ENCODE measurements at places on chromosomes 6 and 20.

DNA sequence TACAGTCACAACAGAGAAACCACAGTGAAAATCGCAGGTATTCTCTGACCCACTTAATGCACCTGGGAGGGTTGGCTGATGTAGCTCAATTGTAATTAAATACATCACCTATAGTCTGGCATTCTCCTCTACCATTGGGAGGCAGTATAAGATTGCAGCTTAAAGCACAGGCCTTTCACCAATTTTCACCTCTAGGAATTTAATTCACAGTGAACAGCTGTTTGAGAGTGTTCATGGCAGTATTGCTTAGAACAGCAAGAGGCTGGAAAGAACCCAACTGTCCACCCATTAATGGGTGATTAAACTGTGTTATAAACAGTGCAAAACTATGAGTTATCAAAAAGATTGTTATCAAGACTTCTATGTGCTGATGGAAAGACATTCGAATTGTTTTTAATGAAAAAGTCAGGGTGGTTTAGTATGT is 2.0 kb downstream of the EDEM2 start:
- DNase-seq = no peak

DNA sequence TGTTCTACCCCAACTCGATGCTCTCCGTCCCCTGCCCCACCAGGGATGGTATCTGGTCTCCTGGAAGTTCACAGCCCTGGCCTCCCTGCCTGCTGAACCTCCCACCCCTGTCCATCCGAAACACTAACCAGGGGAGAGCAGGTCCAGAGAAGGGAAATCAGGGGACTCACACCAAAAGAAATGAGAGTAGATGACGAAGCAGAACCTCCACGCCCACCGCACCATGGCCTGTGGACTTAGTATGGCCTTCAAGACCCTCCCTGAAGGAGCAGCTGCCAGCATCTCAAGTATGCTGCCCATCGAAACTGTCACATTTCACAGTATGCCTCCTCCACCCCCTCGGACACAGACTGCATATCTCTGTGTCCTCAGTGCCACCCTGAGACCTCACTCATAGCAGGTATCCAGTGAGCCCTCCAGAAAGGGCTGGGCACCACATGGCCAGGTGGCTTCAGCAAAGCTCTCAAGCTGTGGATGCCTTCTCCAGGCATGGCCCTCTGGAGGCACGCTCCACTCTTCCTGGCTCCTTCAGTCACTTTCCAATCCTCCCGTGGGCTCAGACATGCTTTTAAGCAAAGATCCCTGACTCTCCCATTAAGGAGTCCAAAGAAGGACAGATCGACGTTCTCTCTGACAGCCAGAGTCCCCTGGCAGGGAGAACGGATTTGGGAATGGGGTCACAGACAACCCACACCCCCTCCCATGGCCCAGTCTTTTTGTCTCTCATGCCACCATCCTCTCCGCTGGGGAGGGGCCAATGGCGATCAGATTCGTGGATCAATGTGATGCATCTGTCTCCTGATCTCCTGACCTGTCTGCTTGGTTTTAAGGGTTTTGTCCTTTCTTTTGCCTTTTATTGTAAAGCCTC is 158.4 kb downstream of the ANKRD60 start:
- DNase-seq = no peak

DNA sequence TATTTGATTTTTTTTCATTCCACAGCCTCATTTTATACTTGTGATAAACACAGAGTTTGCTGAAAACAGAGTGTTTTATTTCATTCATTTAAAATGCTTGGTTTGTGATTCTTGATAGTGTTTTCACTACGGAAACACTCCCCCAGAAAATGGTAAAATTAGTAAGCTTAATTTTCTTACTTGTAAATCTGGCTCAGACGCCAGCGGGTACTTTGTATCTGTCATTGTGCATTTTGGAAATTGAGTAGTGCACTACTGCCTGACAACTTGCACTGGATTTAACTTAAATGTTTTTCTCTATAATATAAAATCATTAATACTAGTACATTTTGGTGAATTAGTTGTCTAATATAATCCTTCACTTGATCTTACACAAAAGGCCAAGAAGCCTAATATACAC is 37.0 kb upstream of the HINT3 start:
- no peak for DNase-seq

DNA sequence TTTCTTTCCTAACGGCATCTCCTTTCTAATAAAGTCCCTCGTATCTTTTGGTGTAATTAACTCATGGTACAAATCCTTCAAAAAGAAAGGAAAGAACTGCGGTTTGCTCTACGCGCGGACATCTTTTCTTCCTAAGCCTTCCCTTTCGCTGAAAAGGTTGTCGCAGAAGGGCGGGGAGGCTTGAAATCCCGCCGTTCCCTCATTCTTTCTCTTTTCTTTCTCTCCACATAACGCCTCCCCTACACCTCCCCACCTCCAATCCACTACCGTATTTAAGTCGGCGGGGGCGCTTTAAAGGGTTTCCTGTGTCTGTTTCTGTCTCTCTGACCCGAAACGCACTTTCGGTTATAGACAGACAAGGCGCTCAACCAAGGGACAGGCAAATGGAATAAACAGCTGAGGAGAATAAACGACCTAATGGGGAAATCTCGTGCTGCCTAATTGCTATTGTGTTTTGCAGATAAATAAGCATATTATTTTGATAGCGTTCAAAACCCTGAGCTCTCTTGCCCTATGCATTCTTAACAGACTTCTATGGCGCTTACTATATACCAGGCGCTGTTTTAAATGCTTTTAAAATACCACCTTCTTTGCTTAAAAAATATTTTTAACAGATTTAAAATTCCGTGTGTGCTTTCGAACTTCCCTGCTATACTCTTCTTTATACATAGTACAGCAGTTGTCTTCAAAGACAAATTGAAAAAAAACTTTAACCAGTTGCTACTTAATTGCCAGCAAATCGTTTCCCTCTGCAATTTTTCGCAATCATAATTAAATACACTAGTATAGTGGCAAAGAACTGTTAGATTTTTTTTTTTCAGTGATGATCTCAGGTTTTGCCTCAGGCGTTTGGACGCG is 2.5 kb upstream of the HEY2 start:
- no peak for DNase-seq

DNA sequence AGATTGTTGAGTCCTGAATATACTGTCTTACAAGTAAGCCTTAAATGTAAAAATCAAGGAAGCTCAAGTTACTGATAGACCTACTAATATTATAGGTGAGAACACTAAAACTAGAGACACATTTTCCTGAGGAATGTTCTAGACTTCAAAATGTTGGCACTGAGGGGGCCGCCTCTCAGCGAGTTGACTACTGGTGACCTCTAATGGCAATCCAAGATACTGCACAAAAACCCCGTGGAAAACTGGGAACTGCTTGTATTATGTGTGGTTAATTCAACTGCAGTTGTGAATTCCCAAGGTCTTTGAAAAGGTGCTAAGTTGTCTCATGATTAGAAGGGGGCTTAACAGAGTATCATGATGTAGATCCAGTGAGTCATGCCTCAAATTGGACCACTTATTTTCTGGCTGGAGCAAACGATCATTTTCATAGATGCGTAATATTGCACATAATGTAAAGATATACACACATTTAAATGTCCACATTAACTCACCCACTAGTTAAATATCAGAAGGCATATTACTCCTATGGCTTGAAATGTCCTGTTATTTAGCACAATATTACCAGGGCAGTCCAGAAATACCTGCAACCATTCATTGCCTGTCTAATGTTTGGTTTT is 336.2 kb downstream of the FOXA2 start:
- DNase-seq = no peak

DNA sequence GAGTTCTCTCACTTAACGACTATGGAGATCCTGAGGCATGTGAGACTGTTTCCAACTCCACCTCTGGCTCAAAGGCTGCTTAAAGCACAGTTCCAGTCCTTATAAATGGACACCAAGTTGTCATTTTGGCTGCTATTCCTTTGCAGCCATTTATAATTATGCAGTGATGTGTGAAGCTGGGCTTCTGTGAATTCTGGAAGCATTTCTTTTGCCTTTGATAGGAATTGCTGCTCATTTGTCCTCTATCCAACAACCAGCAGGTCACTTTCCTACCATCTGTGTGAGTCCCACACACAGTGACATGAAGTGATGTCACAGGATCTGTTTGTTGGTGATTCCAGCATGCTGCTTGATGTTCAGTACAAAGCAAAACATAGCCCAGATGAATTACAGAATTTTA is 28.5 kb upstream of the EFHC1 start:
- no peak for DNase-seq

- peak; percentile 81 for DNase-seq
Measured at GRCh38 chr20:53578492-53579222, 15.0 kb downstream of the ZNF217 start.

DNA sequence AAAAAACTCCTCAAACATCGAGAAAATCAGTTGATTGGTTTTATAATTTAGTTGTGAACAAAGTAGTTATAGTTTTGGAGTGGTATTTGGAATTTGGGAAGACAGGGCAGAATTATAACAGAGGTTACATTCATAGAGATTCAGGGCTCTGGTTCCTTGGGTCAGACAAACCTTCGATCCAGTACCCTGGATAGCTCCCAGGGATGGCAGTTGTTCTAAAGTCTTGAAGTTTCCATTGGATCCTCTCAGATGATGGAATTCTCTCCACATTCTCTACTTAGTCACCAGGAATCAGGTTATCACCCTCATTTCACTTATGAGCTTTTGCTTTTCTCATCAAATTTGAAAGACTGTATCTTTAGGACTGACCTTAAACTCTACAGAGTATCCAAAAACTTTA is 285.1 kb downstream of the CENPW start:
- no peak for DNase-seq

GRCh38 chr6:105179244-105180065 is at the start of gene POPDC3:
POPDC3 (minus strand) TSS chr6:105180014; CDS start chr6:105161909, 18,105 bp downstream.
- no peak for DNase-seq

DNA sequence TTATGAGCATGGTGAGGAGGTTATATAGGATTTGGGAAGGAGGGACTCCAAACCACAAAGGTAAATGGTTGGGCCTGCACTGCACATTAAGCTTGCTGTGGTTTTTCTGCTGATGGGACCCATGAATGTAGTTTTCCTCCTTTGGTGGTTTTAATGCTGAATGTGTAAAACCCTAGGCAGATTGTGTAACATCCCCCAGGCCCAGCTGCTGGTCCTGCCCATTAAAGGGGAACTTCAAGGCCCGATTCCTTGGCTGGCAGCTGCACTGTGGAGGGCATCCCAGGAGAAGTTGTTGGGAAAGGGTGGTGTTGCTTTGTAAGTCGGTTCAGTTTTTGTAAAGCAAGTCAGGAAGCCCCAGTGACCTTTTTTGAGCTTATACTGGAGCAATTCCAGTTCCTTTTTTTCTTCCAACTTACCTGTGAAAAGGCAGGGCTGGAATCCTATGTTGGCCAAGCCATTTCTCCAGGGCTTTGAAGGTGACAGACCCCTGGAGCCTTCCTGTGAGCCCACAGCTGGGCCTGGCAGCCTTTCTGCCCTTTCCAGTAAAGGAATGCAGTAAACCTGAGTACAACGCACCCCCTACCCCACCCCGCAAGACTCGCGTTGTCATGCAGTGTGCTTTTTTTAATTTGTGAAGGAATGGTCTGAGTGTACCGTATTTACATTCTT is 43.1 kb upstream of the NAA20 start:
- no peak for DNase-seq

- DNase-seq = no peak
Measured at GRCh38 chr6:142744836-142745235, 200.1 kb downstream of the HIVEP2 start.

DNA sequence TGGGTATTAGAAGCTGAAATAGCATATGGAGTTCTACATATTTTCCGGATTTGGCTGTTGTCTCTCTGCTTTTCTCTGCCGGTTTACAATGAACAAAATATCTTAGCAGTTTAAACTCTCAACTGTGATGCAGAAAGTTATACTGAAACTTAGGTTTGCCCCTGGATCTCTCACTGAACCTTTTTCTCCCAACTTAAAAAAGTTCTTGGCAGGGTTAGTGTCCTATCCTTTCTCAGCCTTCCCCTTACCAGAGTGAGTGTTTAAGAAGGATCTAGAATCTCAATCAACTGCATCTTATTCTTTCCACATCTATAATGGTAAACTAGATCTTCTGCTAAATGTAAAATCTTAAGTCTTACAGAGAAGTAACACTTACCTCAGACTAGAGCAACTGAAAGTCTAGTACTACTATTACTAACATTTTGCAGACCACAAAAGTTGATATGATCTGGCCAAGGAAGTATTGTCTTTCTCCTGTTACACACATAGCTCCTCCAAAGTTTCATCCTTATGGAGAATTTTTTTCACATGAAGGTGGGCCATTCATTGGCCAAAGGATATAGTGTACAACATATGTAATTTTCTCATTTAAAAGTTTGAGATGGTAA is 392.3 kb upstream of the RUNX2 start:
- no peak for DNase-seq

DNA sequence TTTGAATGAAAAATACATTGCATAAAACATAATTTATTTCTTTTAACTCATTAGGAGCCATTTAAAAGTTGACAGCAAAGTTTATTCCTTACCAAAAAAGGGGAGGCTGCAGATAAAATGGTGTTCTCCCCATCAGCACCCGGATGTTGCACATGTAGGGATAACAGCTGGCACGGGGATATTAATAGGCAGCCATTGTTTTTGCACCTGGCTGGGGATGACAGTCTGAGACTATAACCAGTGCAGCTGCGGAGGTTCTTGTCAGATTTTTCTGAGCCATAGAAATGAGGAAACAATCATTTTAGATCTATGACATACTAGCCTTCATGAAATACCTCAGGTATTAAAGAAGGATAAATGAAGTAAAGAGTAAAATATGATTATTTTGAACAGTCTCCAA is 20.1 kb upstream of the HECA start:
- no peak for DNase-seq

GRCh38 chr6:137093183-137094069 is 48.7 kb upstream of the IL20RA start:
- no peak for DNase-seq

DNA sequence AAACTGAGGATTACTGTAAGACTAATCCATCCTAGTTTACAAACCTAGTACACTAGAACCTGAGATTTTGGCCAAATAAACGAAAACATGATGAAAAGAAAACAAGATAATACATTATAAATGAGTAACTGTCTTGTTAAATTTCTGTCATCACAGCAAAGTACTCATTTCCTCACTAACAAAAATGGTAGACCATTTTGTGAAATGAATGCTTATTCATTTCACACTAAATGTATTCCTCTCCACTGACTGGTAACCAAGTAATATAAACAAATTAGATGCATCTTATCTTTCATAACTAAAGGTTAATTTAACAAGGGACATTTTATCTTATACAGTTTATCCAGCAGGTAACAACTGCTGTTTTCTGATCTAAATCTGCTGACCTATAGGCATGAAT is 143.7 kb downstream of the REV3L start:
- no peak for DNase-seq

- no peak for DNase-seq
Measured at GRCh38 chr6:149969635-149970034, 5.9 kb downstream of the ULBP1 start.

DNA sequence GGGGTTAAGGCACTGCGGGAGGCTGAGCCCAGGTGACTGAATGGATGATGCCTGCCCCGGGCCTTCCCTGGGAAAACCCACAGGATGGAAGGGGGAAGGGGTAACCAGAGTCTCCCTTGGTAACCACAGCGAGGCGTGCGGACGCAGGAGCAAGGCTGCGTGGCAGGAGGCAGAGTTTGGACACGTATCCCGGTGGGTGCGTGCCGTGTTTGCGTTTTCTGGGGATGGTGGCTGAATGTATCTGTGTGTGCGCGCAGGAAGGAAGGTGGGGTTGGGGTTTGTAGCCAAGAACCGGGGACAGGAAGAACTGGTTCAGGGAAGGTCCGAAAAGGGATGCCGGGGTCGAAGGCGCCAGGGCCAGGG is 1.8 kb downstream of the MDGA1 start:
- no peak for DNase-seq

GRCh38 chr6:35426074-35426473 is 26.1 kb upstream of the FANCE start:
- no peak for DNase-seq

- DNase-seq = no peak
Measured at GRCh38 chr6:112874881-112875280, 527.8 kb downstream of the RFPL4B start.
